ENCODE measurements at places on chromosomes 2 and 18.

- no peak for DNase-seq
These were observed 109.5 kb downstream of the PXDN start for GRCh38 chr2:1634681-1635341.

DNA sequence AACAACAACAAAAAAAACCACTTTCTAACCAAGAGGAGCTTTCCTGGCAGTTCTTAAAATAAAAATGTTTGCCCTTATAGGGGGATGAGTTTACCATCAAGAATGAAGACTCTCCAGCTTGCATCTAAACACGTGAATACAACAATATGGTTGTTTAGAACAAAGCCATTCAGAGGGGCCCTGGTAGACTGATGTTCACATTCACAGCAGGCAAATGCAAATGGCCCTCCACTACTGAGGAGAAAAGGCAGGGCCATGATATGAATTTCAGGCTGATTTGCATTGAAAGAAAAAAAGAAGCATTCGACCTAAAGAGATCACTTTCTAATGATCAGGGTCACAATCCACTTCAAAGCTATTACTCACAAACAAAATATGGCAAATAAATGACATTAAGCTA is 65.3 kb upstream of the OTOS start:
- no peak for DNase-seq

GRCh38 chr2:201128033-201128432 is 12.1 kb downstream of the CFLAR start:
- DNase-seq = no peak

GRCh38 chr2:200297989-200298388 is 8.5 kb upstream of the SPATS2L start:
- DNase-seq = no peak

- no peak for DNase-seq
These were observed 143.3 kb upstream of the TACR1 start for GRCh38 chr2:75342504-75343175.

GRCh38 chr18:63138436-63139340 is 180.9 kb downstream of the BCL2 start:
- peak; percentile 54 for DNase-seq

DNA sequence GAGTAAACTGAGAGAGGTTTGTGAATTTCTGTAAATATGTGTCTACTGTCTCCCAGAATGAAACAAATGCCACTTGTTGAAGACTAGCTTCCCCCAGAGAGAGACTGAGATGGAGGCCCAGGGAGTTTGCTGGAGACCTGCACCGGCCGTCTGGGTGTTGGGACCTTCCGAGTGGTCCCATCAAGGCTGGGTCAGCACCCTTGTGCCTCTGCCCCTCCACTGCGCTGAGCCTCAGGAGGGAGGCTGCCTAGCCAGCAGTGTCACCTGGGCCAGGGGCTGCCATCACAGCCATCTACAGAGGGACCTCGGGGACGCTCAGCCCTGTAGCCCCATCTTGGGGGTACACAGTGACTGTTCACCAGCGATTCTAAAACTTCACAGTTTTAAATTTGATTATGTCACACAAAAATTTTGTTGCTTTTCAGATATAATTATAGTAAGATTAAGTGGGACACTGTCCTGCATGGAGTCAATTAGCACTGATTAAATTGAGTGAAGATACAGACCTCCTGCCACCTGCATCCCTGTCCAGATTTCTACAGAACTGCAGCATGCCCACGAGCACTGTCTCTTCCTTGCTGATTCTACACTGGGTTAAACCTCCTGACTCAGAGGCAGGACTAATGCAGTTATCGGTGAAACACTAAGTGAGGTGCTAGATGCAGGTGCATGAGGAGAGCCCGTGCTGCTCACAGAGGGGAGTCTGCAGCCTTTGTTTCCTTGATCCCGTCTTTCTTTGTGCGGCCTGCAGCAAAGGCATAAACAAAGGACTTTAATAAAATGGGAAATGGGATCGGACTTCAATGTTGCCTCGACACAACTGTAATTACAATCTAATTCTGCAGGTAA is 50.5 kb downstream of the TMEM18 start:
- no peak for DNase-seq

All from stimulated activated CD4-positive, alpha-beta T cell treated with anti-CD3 and anti-CD28 coated beads, Interleukin-15, amount 100 ng/mL, for 24 hours (primary cell).